ENCODE measurements at places on chromosomes 3 and 15.

- DNase-seq: no peak
Measured at GRCh38 chr15:53193149-53193548, 403.0 kb upstream of the ONECUT1 start.

DNA sequence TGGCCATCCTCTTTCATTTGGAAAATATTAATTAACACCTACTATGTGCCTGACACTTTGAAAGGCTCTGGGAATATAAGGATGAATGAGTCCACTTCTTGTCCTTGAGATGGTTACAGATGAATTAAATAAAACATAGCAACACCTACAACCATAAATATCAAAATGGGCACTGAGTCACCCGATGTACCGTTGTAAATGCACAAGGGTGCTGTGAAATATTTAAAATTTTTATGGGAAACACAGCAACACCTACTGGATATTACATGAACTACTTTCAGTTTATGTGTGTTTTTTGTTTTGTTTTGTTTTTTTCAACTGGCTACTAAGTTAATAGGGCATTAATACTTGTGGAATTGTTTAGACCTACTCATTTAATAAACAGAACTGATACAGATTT, 239.0 kb upstream of the NAALADL2 start:
- DNase-seq: no peak

- no peak for DNase-seq
Measured at GRCh38 chr3:147960786-147961185, 551.6 kb downstream of the ZIC1 start.

DNA sequence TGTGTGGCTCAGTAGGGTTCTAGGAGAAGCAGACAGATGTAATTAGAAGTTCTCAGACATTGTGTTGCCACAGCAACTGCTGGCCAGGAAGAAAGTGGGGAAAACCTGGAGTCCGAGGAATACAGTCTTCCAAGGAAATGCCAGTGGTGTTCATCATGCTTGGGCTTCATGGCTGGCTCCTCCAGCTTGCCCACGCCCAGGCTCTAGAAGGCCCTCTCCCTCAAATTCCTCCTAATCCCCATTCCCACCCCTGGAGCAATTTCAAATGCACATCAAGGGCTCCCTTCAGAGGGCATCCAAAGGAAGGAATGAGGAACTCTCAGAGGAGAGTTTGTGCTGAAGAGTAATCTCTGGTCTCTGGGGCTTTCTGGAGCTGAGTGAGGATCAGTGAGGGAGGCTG, 21.9 kb downstream of the FSTL1 start:
- no peak for DNase-seq

GRCh38 chr3:116716490-116716889, 6.9 kb downstream of the TUSC7 start:
- DNase-seq: no peak

DNA sequence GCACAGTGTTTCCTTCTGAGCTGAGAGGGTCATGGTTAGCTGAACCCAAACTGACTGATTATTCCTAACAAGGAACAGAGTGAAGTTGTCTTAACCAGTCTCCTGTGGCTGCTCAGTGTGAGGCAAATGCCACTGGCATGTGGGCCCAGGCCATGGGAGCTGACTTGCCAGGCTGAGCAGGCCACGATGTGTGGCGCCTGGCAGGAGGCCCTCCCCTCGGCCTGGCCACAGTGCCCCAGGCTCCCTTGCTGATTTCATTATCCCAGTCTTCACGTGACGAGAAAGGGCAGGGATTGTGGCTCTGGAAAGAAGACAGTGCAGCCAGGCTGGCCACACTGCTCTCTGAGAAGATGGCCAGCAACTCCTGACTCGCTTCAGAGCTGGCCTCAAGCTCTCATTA, 58.8 kb downstream of the SLCO2A1 start:
- no peak for DNase-seq

- no peak for DNase-seq
Measured at GRCh38 chr15:58038426-58039078, 27.0 kb downstream of the ALDH1A2 start.

- DNase-seq: no peak
Measured at GRCh38 chr3:98814817-98815420, 51.8 kb downstream of the ST3GAL6 start.

- DNase-seq: no peak
Measured at GRCh38 chr15:40259021-40259420, 20.2 kb downstream of the PAK6 start.

GRCh38 chr3:65619888-65620287, 418.8 kb downstream of the MAGI1 start:
- no peak for DNase-seq

- no peak for DNase-seq
Measured at GRCh38 chr3:153591561-153592245, 429.7 kb downstream of the RAP2B start.
